ENCODE measurements at places on chromosomes 11 and 22.

DNA sequence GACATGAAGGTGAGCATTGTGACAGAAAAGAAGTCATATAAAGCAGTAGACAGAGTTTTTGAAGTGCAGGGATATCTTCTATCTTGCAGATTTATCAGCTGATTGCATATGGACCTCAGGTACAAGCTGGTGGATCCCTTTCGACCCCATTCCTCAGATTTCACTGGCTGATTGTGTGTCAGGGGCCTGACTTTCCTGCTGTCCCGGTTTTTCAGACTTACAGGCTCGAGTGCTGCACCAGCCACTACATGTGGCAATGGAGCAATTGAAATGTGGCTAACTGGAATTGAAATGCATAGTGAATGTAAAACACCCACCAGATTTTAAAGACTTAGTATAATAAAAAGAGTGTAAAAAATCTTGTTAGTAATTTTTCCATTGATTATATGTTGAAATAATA lies 50.3 kb downstream of the CLMP start:
- H3K27me3 ChIP-seq: peaks cover 4% of the 10 kb centered on the region
- H3K36me3 ChIP-seq: no peaks in the 10 kb centered on the region
- no peak overlapping the region for H3K27ac ChIP-seq
- no peaks in the 10 kb centered on the region for H3K4me1 ChIP-seq
- H3K4me3 ChIP-seq: no peak overlapping the region
- no peak for DNase-seq

DNA sequence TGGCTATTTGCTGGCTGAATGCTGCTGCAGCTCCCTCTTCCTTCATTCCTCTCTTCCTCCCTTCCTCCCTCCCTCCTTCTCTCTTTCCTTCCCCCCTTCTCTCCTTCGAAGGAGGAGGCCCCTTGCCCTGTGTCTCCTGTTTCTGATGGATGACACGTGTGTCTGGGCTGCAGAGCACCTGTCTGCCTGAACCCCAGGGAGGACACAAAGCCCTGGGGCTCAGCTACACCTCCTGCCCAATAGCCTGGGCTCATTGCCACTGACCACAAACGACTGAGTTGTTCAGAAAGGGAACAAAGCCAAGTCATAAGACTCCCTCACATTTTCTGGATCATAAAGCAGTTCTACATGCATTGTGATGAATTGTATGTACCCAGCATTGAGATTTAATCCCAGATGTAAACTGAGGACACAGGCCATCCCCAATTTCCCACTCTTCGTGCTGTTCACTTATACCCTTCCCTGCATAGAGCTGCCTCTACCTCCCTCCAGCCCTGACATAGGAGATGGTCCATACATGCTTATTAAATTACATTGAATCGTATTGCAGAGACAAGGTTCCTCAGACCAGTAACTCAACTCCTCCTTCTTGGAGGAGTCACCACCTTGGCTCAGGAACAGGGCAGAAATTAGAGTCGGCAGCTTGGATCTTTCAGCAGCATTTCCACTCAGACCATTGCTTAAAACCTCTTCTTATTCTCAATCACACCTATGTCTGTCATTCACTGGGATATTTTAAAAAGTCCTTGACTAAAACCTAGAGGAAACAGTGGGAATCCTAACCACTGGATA lies 1.2 kb downstream of the CSRP3 start:
- no peak overlapping the region for H3K4me3 ChIP-seq
- H3K27ac ChIP-seq: no peak overlapping the region
- H3K36me3 ChIP-seq: no peaks in the 10 kb centered on the region
- peaks cover 14% of the 10 kb centered on the region for H3K27me3 ChIP-seq
- no peak for DNase-seq

- H3K4me3 ChIP-seq: no peak overlapping the region
- H3K4me1 ChIP-seq: peaks cover 2% of the 10 kb centered on the region
- no peak overlapping the region for H3K27ac ChIP-seq
- H3K27me3 ChIP-seq: no peaks in the 10 kb centered on the region
Observed at GRCh38 chr22:33785283-33785968, 134.8 kb downstream of the LARGE1 start.

DNA sequence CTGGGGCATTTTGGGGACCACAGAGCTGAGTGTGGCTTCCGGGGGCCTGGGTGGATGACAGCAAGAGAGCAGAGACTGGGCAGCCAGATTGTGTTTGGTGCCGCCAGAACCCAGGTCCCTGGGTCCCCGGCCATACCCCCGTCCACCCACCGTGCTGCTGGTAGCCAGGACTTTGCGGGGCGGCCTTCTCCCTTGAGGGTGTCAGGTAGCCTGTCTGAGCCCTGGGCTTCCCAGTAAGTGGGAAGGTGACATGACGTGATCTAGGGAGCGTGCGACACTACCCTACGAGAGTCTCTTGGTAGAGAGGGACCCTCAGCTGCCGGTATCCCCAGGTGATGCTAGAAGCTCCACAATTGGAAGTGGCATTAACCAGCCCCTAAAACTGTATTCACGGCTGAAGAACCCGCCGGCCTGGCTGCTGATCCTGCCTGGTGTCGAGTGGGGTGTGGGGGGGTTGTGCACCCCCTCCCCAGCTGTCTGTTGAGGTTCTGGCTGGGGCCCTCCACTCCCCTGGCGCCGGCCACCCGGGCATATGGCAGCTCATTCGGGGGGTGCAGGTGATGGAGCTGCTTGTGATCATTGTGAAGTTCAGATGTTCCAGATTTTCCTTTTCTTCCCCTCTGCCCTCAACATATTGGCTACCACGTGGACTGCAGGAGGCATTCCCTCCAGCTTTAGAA lies 66.9 kb downstream of the MPPED1 start:
- no peak overlapping the region for H3K27ac ChIP-seq
- peaks cover 23% of the 10 kb centered on the region for H3K4me1 ChIP-seq
- no peak overlapping the region for H3K4me3 ChIP-seq
- H3K27me3 ChIP-seq: no peaks in the 10 kb centered on the region

DNA sequence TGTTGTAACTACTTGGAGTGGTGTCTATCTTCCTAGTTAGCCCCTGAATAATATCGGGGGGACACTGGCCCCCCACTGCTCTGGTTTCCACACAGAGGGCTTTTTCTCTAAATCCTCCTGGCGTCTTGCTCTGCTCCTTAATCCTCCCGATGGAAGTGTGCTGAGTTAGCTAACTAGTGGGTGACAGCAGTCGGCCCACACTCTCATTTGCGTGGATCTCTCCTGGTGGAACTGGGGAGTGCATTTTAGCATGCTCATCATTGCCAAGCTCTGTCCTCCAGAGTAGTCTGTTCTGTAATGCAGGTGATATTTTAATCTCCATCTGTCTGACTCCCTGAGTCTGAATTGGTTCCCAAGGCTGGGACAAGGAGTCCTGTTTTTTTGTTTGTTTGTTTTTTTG lies 46.1 kb upstream of the RASSF10 start:
- peaks cover 17% of the 10 kb centered on the region for H3K27me3 ChIP-seq
- H3K36me3 ChIP-seq: no peaks in the 10 kb centered on the region
- no peak overlapping the region for H3K27ac ChIP-seq
- no peaks in the 10 kb centered on the region for H3K4me1 ChIP-seq
- DNase-seq: no peak

DNA sequence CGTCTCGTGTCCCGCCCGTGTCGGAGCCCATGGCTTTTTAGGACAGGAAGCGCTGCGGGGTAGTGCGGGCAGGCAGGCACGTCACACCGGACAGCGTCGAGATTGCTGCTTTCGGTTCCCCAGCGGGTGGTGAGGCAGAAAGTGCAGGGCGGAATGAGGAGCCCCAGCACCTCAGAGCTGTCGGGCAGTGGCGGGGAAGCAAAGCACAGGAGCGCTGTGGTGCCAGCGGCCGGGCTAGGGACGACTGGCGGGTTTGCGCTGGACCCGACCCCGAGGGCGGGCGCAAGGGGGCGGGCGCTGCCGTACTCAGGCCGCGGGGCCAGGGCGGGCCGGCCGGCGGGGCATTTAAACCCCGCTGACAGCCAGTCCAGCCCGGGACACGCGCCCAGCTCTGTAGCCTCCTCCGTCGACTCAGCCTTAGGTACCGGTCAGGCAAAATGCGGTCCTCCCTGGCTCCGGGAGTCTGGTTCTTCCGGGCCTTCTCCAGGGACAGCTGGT lies at the start of gene SLC37A2:
TSS of gene SLC37A2 (plus strand) at position 375 of the 498 bp plus-strand sequence. CDS start at position 438, 63 bp downstream.
- H3K36me3 ChIP-seq: no peaks in the 10 kb centered on the region
- H3K4me1 ChIP-seq: peaks cover 6% of the 10 kb centered on the region
- peak within 1 kb of the TSS; percentile 34 for H3K27ac ChIP-seq

- no peak overlapping the region for H3K27ac ChIP-seq
- no peak for DNase-seq
- no peak overlapping the region for H3K4me3 ChIP-seq
- no peaks in the 10 kb centered on the region for H3K27me3 ChIP-seq
Observed at GRCh38 chr11:109023036-109023435, 358.2 kb downstream of the DDX10 start.

DNA sequence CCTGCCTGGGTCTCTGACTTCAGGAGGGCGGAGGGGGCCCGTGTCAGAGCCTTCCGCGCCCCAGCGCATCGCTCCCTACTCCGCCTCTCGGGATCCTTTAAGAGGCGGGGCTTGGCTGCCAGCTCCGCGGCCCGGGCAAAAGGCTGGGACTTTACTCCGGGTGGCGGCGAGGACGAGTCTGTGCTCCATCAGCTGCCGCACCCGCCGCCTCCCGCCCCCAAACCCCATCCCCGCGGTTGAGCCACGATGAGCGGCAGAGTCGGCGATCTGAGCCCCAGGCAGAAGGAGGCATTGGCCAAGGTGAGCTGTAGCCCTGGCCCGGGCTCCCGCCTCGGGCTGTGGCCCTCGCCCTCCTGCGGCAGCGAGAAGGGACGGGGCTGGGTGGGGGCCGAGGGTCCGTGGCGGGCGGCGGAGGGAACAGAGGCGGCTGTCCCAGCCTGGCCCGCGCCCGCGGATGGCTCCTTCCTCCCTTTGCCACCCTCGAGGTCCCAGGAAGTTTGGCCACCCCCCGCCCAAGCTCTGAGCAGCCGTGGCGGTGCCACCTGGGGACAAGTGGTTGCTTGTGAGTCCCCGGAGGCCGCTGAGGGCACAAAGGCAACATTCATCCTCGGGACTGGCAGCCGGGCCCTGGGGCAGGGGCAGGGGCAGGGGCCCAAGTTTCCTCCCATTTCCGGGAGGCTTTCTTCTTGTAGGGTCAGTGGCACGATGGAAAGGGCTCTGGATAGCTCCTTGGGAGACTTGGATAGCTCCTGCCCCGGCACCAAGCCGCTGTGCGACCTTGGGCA lies at the start of gene SEC14L2:
TSS of gene SEC14L2 (plus strand) at position 148 of the 785 bp plus-strand sequence. CDS start at position 247, 99 bp downstream.
- no peaks in the 10 kb centered on the region for H3K27me3 ChIP-seq
- H3K27ac ChIP-seq: peak within 1 kb of the TSS; percentile 91
- peak within 1 kb of the TSS; percentile 91 for H3K4me3 ChIP-seq
- peak; percentile 58 for DNase-seq
- H3K36me3 ChIP-seq: peaks cover 4% of the 10 kb centered on the region

GRCh38 chr22:29946220-29946619 lies 63.2 kb downstream of the MTMR3 start:
- no peak overlapping the region for H3K4me3 ChIP-seq
- H3K27ac ChIP-seq: no peak overlapping the region
- peaks cover 74% of the 10 kb centered on the region for H3K4me1 ChIP-seq
- no peak for DNase-seq
- peaks cover under 1% of the 10 kb centered on the region for H3K36me3 ChIP-seq

GRCh38 chr11:12421386-12421785 lies 44.0 kb downstream of the PARVA start:
- no peak overlapping the region for H3K4me3 ChIP-seq
- no peak overlapping the region for H3K27ac ChIP-seq
- peaks cover 2% of the 10 kb centered on the region for H3K27me3 ChIP-seq
- no peak for DNase-seq

DNA sequence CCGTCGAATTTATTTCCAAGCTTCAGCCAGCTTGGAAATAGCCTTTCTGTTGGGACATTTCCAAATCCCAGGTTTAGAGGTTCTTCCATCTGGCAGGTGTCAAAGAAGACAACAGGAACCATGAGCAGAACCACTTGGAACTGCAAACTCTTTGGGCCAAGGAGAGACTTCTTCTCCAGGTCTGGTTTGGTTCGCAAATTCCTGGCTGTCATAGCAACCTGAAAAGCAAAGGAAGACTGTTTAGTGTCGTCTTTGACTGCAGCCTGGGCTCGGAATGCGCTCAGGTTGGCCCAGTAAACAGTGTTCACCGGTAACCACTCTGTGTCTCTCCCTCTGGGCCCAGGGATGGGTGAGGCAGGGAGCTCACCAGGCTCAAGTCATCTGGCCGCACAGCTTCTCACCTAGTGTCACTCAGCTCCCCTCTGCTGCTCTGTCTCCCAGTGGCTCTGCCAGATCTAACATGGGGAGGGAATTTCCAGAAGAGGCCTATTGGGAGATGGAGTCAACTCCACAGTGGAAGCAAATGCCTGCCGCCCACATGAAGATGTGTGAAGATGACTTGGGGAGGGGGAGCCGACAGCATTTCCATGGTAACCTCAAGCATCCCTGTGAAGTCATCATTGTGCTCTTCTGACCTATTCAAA lies 11.9 kb upstream of the CLMP start:
- H3K27me3 ChIP-seq: peaks cover 20% of the 10 kb centered on the region
- no peaks in the 10 kb centered on the region for H3K4me1 ChIP-seq

DNA sequence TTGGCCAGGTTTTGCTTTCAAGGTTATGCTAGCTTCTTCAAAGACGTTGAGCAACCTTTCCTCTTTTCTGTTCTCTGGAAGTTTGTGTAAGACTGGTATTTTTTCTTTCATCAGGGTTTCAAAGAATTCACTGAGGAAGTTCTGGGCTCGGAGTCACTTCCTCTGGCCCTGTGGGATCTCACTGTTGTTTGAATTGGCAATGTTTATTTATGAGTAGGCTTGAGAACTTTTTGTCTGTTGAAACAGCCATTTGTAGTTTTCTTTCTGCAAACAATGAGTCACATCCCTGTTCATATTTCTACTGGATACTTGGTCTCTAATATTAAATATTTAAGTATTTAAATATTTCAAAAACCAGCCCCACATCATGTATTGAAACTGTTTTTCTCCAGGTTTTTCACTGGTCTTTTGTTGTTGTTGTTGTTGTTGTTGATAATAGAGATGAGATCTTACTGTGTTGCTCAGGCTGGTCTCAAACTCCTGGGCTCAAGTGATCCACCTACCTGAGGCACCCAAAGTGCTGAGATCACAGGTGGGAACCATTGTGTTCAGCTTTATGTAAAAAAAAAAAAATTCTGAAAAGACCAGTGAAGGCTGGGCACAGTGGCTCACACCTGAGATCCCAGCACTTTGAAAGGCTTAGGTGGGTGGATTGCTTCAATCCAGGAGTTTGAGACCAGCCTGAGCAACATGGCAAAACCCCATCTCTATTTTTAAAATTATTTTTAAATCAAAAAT lies 26.9 kb downstream of the SUSD2 start:
- peak overlapping the region; percentile 58 for H3K27ac ChIP-seq
- no peak overlapping the region for H3K4me3 ChIP-seq
- H3K4me1 ChIP-seq: peaks cover 32% of the 10 kb centered on the region
- no peaks in the 10 kb centered on the region for H3K27me3 ChIP-seq

- DNase-seq: no peak
- no peaks in the 10 kb centered on the region for H3K27me3 ChIP-seq
- no peak overlapping the region for H3K4me3 ChIP-seq
- H3K4me1 ChIP-seq: peaks cover 47% of the 10 kb centered on the region
- no peak overlapping the region for H3K27ac ChIP-seq
Observed at GRCh38 chr11:65043881-65044501, 3.0 kb downstream of the SAC3D1 start.
